Hindlimb muscle (tissue), 1 donor: ENCODE measurements at places on chromosomes 1 and 21.

- no peak for DNase-seq
These were observed 28.5 kb downstream of the PALMD start for GRCh38 chr1:99674115-99675064.

- DNase-seq = no peak
These were observed 85.6 kb downstream of the EPS15 start for GRCh38 chr1:51433269-51433971.

- no peak for DNase-seq
These were observed 121.3 kb downstream of the SEC16B start for GRCh38 chr1:177848577-177848976.

- no peak for DNase-seq
These were observed 186.1 kb upstream of the KLHDC7A start for GRCh38 chr1:18294437-18295176.

GRCh38 chr1:103283371-103283770, 175.0 kb upstream of the COL11A1 start:
- DNase-seq = peak; percentile 11

DNA sequence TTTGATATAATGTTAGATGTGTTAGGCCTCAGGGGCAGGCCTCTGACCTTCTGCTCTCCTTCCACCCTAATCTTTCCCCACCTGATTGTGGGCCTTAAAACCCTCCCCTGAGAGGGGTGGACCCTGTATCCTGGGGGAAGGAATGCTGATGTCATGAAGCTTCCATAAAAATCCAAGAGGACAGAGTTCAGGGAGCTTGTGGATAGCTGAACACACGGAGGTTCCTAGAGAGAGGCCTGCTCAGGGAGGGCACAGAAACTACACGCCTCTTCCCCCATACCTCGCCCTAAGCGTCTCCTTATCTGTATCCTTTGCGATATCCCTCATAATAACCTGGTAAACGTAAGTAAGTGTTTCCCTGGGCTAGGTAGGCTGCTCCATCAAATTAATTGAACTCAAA, 4.3 kb downstream of the MFN2 start:
- no peak for DNase-seq

DNA sequence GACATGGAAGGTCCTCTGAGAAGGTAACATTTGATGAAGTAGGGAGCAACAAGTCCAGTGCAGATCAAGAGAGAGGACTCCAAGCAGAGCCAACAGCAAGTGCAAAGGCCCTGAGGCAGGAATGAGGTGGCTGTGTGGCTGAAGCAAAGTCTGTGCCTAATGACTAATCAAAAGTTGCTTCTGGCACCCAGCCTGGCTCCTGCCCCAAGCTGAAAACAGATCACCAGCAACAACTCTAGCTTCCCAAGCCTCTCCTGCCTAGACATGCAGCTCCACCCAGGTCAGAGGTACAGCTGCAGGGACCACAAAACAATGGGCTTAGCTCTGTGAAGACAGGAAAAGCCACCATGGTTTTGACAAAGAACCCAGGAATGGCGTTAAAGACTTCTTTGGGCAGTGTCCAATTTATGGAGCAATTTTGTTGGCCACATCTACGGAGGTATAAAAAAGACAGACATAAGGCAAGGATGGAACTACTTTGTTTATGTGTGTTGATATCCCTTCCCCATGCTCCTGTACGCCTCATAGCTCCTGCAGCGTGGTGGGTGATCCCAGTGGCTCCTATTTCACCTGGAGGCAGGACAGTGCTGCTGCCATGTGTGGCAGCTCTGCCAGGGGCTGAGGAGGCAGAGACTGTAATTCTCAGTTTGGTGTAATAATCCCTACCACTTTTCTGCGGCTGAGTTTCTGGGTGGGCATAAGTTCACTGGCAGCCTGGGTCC, 26.4 kb upstream of the IGSF3 start:
- DNase-seq = no peak

- no peak for DNase-seq
These were observed 321.4 kb upstream of the CXADR start for GRCh38 chr21:17191346-17191993.

DNA sequence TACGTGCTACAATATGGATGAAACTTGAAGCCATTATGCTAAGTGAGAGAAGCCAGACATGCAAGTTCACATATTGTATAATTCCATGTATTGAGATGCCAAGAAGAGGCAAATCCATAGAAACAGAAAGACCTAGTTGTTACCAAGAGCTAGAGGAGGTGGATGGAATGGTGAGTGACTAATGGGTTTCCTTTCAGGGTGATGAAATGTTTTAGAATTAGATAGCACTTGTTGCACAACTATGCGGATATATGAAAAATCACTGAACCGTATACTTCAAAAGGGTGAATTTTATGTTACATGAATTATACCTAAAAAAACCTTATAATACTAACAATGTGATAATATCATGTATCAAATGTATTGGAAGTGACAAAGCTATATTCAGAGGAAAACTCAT, 18.1 kb downstream of the EPHA10 start:
- no peak for DNase-seq

DNA sequence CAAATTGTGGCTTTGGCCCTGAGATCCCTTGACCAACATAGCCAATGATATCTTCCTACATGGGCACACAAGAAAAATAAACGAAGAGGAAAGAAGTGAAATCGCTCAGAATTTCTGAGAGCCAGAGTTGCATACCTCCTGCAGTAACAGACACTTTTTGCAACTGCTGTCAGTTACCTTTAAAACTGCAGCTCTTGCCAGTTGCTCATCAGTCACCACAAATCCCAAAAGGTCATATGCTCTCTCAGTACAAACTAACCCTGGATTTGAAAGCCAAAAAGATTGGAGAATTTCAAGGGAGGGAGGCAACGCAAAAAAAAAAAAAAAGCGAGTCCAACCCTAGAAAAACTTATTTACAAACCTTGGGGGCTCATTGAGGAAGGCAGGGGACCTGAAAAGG, 47.2 kb upstream of the DNAH14 start:
- DNase-seq = no peak

- no peak for DNase-seq
These were observed 4.2 kb upstream of the RGS13 start for GRCh38 chr1:192631749-192632148.
